SK-MEL-5 (cell line): ENCODE measurements at places on chromosomes 5 and 9. TPM values are rescaled to one million over a fixed set of nuclear protein-coding genes. Genes with fewer than 3 reads are reported as not detected.

FAM81B gene
- not detected in 2 replicates for total RNA-seq

PHF24 gene
- 0.71 and 1.3 TPM in 2 replicates for total RNA-seq

LCN6 gene
- not detected in 2 replicates for total RNA-seq

ZNF608 gene
- 10.9 and 11.6 TPM in 2 replicates for total RNA-seq

IGFBPL1 gene
- total RNA-seq = 7.9 and 8.5 TPM in 2 replicates

C5orf52 gene
- total RNA-seq = not detected in 2 replicates

SMIM33 gene
- total RNA-seq = not detected in 2 replicates
